ENCODE measurements at places on chromosomes 4 and X.

- no peak for DNase-seq
Observed at GRCh38 chrX:69995362-69996112, 54.2 kb downstream of the AWAT2 start.

GRCh38 chr4:37463033-37463856 lies 218.7 kb downstream of the NWD2 start:
- no peak for DNase-seq

DNA sequence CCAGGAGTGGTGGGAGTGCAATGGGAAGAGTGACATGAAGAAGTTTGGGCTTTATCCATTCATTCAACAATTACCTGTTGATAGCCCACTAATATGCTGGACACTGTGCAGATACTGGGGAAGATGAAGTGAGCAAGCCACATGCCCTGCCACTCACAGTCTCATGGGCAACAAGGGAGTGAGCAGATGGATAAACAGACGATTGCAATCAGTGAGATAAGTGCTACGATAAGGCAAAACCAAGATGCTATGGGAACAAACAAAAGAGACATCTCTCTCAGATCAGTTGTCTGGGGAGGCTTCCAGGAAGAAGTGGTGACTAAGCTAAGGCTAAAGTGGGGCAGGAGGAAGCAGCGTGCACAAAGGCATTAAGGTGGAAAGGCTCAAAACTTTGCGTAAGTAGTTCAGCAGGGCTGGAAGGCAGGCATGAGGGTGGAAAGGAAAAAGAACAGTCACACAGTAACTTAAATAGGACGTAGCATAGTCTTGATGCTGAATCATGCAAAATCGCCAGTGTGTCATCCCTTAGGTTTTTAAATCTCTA lies 31.7 kb downstream of the GAB3 start:
- DNase-seq = no peak

DNA sequence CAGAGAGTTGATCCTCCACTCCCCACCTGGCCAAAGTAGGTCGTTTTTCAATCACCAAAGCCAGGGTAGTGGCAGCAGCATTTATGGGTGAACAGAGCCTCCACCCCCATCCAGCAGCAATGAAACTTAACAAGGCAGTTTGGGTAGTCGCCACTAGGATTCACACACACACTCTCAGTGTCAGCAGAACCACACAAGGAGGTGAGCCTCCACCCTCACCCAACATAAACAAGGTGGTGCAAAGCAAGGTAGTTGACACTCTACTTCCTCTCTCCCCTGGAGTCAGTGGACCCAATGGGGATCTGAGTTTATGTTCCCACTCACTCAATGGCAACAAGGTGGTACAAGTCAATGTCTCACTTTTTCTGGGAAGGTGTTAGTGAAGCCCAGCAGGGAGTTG lies 50.4 kb upstream of the CCDC149 start:
- no peak for DNase-seq

DNA sequence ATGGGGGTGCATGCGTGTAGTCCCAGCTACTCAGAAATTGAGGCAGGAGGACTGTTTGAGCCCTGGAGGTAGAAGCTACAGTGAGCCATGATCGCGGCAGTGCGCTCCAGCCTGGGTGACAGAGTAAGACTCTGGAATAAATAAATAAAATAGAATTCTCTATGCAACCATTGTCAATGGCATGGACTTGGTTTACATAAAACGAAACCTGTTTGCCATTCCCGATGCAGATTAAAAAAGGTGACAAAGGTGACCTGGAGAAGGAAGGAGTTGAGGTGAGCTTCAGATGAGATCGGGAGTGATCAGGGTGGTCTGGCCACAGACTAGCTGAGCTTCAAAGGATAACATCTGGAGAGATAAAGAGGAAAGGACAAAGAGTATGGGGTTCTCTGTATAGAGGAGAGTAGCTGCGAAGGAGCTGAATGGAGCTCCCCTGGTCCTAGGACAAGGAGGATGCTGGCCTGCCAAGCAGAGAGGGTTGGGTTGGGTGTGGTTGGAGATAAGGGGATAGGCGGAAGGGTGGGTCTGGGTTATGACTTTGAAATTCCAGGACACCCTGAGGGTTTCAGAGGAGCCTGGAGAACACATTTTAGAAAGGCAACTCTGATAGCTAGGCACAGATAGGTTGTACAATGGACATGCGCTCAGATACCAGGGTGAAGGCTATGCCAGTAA lies 98.6 kb downstream of the RBM47 start:
- DNase-seq = no peak

- DNase-seq = no peak
Observed at GRCh38 chr4:150305995-150306394, 227.8 kb downstream of the DCLK2 start.

- DNase-seq = no peak
Observed at GRCh38 chrX:1097328-1097727, 115.1 kb downstream of the CRLF2 start.

GRCh38 chrX:7190157-7190556 lies 42.2 kb upstream of the PUDP start:
- no peak for DNase-seq

- DNase-seq = no peak
Observed at GRCh38 chr4:107069049-107069448, 32.9 kb upstream of the DKK2 start.

- DNase-seq = no peak
Observed at GRCh38 chr4:7668826-7669225, 234.1 kb upstream of the PSAPL1 start.

DNA sequence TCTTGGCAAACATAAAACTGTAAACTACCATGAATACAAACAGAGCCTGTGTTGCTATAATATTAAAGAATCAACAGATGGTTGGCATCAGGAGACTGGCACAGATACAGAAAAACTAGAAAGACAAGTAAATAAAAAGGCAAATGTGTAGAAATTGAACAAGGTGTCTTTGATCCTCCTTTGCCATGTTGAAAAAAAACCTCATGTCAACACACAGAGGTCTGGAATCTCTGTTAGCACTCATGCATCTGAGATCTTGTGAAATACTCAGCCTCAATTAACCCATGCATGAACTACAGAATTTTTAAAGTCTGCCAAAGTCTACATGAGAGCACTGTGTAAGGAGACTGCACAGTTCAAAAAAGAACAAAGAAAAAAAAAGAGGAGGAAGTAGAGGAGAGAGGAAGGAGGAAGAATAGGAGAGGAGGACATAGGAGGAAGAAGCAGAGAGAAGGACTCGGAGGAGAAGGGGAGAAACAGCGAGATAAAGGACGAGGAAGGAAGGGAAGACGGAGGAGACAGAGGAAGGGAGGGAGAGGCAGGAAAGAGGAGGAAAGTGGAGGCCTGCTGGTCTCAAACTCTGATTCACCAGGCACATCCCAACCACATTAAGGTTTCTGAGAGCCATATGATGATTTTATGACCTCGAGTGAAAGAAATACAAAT lies 52.8 kb downstream of the PRDM5 start:
- DNase-seq = no peak

GRCh38 chr4:110032603-110033002 lies 119.9 kb downstream of the EGF start:
- DNase-seq = no peak

- no peak for DNase-seq
Observed at GRCh38 chr4:69750346-69750745, 10.1 kb downstream of the SULT1B1 start.

All from GM18507 (cell line).